ENCODE measurements at places on chromosomes 5 and 9.

GRCh38 chr5:104456122-104456521, 893.5 kb upstream of the NUDT12 start:
- no peak overlapping the region for H3K27ac ChIP-seq
- peaks cover 3% of the 10 kb centered on the region for H3K27me3 ChIP-seq
- H3K4me3 ChIP-seq: no peak overlapping the region
- DNase-seq: no peak
- H3K4me1 ChIP-seq: no peaks in the 10 kb centered on the region
- no peaks in the 10 kb centered on the region for H3K36me3 ChIP-seq

GRCh38 chr5:133902511-133903118, 65.8 kb downstream of the C5orf15 start:
- no peaks in the 10 kb centered on the region for H3K27me3 ChIP-seq
- H3K36me3 ChIP-seq: no peaks in the 10 kb centered on the region
- H3K27ac ChIP-seq: no peak overlapping the region

GRCh38 chr5:4653475-4653874, 486.7 kb upstream of the ADAMTS16 start:
- no peaks in the 10 kb centered on the region for H3K4me1 ChIP-seq
- no peak for DNase-seq
- H3K36me3 ChIP-seq: no peaks in the 10 kb centered on the region
- no peak overlapping the region for H3K27ac ChIP-seq

DNA sequence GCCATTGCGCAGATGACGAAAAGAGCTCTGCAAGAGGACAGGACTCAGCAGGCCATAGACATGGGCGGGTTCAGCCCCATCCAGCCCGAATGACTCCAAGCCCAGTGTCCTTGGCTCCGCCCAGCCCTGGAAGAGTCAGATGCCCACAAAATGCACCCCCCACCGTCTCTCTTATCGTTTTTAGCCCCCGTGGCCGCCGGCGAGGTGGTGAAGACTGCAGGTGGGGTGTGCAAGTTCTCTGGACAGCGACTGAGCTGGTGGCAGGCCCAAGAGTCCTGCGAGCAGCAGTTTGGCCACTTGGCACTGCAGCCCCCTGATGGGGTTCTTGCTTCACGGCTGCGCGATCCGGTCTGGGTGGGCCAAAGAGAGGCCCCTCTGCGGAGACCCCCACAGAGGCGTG, 2.1 kb downstream of the ADGRD2 start:
- H3K27ac ChIP-seq: no peak overlapping the region
- H3K4me1 ChIP-seq: peaks cover under 1% of the 10 kb centered on the region
- no peak overlapping the region for H3K4me3 ChIP-seq
- no peaks in the 10 kb centered on the region for H3K27me3 ChIP-seq

- H3K4me1 ChIP-seq: no peaks in the 10 kb centered on the region
- H3K36me3 ChIP-seq: no peaks in the 10 kb centered on the region
- DNase-seq: no peak
- no peak overlapping the region for H3K4me3 ChIP-seq
- H3K27ac ChIP-seq: no peak overlapping the region
Measured at GRCh38 chr9:19901586-19901985, 112.7 kb upstream of the SLC24A2 start.

- no peaks in the 10 kb centered on the region for H3K36me3 ChIP-seq
- no peak for DNase-seq
- no peaks in the 10 kb centered on the region for H3K4me1 ChIP-seq
- H3K27ac ChIP-seq: no peak overlapping the region
- H3K27me3 ChIP-seq: no peaks in the 10 kb centered on the region
- no peak overlapping the region for H3K4me3 ChIP-seq
Measured at GRCh38 chr5:53276825-53277224, 167.3 kb upstream of the MOCS2 start.

- H3K4me1 ChIP-seq: peaks cover 12% of the 10 kb centered on the region
- H3K36me3 ChIP-seq: no peaks in the 10 kb centered on the region
- no peak overlapping the region for H3K4me3 ChIP-seq
- no peak overlapping the region for H3K27ac ChIP-seq
Measured at GRCh38 chr9:115198001-115198400, 80.0 kb upstream of the TNC start.

GRCh38 chr5:151153766-151154272, 3.8 kb downstream of the ANXA6 start:
- no peaks in the 10 kb centered on the region for H3K36me3 ChIP-seq
- no peak overlapping the region for H3K27ac ChIP-seq
- no peak overlapping the region for H3K4me3 ChIP-seq
- DNase-seq: no peak
- peaks cover 19% of the 10 kb centered on the region for H3K4me1 ChIP-seq
- H3K27me3 ChIP-seq: no peaks in the 10 kb centered on the region

GRCh38 chr9:131670247-131671132, 69.4 kb downstream of the RAPGEF1 start:
- no peaks in the 10 kb centered on the region for H3K36me3 ChIP-seq
- no peak for DNase-seq
- no peak overlapping the region for H3K27ac ChIP-seq

DNA sequence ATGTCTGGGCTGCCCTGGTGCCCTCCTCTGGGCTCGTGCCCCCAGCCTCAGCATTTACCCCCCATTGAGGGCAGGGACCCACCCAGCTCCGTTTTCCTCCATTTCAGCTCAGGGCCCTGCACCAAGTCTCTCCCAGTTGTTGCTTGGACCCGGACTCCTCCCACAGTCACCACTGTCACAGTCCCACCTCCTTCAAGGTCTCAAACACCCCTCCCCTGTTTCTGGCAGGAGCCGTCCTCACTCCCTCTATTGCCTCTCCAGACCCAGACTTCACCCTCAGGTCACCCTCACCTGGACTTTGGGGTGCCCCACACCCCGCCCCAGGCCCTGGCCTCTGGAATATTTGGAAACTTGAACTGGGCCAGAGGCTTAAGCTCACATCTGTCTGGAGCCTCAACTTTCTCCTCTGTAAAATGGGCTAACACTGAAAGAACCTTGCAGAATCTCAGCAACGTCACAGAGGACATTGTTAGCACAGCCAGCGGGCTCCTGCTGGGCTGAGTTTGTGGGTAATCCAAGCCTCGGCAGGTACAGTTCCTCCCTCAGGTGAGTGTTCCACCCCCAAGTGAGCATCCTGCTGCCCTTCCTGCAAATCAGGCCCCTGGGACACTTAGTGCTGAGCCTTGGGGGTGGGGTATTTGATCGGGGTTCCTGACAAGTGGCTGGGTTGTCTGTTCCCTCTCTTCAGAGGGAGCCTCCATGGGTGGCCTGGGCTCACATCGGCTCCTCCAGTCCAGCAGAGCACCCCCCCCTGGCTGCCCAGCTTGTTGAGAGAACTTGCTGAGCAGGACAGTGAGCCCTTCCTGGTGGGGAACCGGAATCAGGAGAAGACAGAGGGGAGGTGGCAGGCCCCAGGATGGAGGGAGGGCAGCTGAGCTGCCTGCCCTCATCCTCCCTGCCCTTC, 130.1 kb downstream of the C9orf50 start:
- H3K4me1 ChIP-seq: peaks cover 24% of the 10 kb centered on the region
- H3K27me3 ChIP-seq: no peaks in the 10 kb centered on the region
- no peak overlapping the region for H3K4me3 ChIP-seq
- peak overlapping the region; percentile 89 for H3K27ac ChIP-seq
- no peak for DNase-seq

DNA sequence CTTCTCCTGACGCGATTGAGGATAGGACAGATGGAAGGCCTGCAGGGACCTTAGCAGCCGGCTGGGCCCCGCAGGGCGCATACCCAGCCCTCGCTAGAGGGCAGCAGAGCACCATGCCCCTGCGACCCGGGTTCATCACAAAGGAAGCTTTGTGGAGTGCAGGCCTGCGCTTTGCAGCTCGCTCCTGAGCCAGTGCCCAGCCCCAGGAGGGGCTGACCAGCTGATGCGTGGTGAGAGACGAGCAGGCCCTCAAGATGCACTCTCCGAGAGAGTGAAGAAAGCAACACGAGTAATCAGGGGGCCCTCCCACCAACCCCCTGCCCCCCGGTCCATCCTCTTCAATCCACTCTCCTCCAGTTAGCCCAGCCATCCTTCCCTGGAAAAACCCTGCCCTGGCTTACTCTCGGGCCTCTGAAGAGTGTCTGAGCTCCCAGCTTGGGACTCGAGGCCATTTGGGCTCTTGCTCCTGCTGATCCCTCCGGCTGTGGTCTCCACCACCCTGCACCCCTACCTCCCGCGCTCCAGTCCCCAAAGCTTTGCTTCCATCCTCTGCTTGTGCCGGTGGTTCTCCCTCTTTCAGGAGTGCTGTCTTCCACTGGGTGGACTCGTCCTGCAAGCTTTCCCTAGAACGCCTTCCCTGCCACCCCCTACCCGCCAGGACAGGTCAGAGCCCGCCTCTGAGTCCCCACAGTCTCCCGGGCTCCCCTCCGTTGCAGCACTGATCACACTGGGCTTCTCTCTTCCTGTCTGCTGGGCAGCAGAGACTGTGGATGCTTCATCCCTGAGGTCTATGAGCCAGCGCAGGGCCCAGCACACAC, 9.1 kb upstream of the KIF12 start:
- H3K4me1 ChIP-seq: peaks cover 10% of the 10 kb centered on the region
- H3K4me3 ChIP-seq: no peak overlapping the region
- no peaks in the 10 kb centered on the region for H3K36me3 ChIP-seq
- no peaks in the 10 kb centered on the region for H3K27me3 ChIP-seq
- no peak overlapping the region for H3K27ac ChIP-seq

GRCh38 chr9:102428305-102428704, 566.8 kb upstream of the CYLC2 start:
- H3K4me1 ChIP-seq: no peaks in the 10 kb centered on the region
- H3K4me3 ChIP-seq: no peak overlapping the region

GRCh38 chr5:172494630-172495505, 40.5 kb upstream of the SH3PXD2B start:
- no peak overlapping the region for H3K4me3 ChIP-seq
- H3K36me3 ChIP-seq: no peaks in the 10 kb centered on the region
- peak; percentile 34 for DNase-seq
- H3K4me1 ChIP-seq: no peaks in the 10 kb centered on the region
- H3K27ac ChIP-seq: no peak overlapping the region

DNA sequence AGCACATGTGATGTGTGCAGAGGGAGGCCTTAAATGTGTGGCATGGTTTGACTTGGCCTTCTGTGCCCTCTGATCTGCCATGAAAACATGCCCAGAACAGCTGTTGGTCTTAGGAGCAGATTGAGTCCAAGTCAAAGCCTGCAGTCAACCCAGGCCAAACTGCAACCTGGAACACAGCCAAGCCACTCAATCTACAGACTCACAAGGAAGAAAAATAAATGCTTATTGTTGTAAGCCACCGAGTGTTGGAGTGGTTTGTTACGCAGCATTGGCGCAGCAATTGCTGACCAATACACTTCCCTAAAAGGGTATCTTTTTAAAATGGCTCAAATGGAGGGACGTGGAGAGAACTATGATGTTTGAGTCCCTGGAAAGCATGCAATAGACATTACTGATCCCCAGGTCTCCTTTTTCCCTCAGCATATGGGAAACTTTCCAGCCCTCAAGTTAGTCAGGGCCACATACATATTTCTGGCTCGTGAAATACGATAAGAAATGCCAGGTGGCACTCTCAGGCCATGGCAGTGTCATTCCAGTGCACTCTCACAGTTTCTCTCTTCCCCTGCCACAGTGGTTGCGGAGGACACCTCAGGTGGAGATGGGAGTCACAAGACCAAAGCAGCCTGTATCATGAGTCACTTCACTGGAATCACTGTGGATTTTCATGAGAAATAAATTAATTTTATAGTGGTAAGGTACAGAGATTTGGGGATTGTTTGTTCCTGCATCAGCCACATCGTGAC, 168.0 kb upstream of the ZNF618 start:
- no peak overlapping the region for H3K4me3 ChIP-seq
- H3K27me3 ChIP-seq: no peaks in the 10 kb centered on the region
- H3K36me3 ChIP-seq: no peaks in the 10 kb centered on the region
- no peak for DNase-seq
- no peak overlapping the region for H3K27ac ChIP-seq

DNA sequence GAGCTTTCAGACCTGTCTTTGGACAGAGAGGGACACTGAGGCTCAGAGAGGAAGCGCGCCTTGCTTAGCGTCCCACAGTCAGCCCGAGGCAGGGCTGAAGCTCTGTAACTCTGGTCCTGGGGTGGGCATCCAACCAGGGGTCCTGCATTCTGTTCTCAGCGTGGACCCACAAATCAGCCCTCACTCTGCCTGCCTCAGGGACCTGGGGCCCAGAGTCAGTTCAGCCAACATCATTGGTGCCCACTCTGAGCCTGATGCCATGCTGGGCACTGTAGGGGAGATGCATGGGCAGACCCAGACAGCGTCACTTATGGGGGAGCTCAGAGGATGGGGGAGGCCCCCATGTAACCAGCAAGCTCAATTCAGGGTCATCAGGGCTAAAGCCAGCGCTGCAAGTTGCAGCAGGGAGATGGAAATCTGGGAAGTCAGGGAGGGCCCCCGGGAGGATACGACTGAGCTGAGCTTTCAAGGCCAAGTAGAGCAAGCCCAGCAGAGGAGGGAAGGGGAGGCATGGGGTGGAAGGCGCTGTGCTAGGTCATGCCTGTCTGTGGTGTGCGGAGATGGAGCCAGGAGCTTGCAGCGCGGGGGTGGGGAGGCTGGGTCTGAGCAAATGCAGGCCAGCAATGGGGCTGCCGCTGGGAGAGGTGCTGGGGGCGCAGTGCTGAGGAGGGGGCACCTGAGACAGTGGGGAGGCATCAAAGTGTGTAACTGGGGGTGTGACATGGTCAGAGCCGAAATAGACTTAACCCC, 21.1 kb downstream of the CORO2A start:
- H3K27me3 ChIP-seq: no peaks in the 10 kb centered on the region
- no peaks in the 10 kb centered on the region for H3K36me3 ChIP-seq
- peaks cover 23% of the 10 kb centered on the region for H3K4me1 ChIP-seq
- no peak overlapping the region for H3K27ac ChIP-seq

DNA sequence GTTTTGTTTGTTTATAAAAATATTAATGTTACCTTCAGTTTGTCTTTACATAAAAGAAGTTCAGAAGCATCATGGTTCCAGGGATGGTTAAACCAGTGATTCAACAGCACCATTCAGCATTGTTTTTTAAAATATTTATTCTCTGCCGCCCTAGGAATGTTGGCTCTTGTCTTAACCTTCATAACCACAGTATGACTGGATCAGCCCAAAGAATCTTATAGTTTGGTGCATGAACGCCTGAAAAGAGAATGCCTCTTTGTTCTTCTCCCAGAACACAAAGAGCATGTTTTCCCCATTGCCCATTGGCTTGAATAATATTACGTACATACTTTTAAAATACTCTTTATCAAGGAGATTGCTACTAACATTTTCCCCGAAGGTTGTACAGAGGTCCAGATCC, 413.4 kb downstream of the ANXA1 start:
- H3K4me3 ChIP-seq: no peak overlapping the region
- H3K36me3 ChIP-seq: no peaks in the 10 kb centered on the region
- DNase-seq: no peak
- no peak overlapping the region for H3K27ac ChIP-seq
- no peaks in the 10 kb centered on the region for H3K4me1 ChIP-seq

- DNase-seq: no peak
- no peak overlapping the region for H3K4me3 ChIP-seq
- H3K4me1 ChIP-seq: peaks cover 6% of the 10 kb centered on the region
Measured at GRCh38 chr9:32497921-32498320, 28.1 kb downstream of the RIGI start.

DNA sequence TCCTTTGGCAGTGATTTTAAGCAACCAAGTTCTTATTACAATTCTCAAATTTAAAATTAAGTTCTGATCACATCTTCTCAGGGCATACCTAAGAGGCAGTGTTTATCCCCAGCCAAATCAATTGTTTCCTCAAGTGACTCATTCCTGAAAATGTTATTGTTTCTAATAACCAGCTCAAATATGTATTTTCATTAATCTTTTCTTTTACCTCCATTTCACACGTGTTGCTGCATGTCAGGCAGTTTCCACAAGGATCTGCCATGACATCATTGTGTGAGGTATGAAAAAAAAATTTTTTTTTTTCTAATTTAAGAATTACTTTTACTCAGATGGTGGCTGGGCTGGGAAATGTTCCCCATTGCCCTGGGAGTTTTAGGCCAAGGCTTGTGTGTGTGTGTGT, 113.0 kb upstream of the NTRK2 start:
- no peak overlapping the region for H3K27ac ChIP-seq
- no peak overlapping the region for H3K4me3 ChIP-seq
- H3K4me1 ChIP-seq: peaks cover 3% of the 10 kb centered on the region

- H3K27ac ChIP-seq: no peak overlapping the region
- DNase-seq: no peak
Measured at GRCh38 chr5:145587710-145588109, 247.4 kb downstream of the PRELID2 start.

Data from RWPE2 (cell line).